HFFc6 (cell line): ENCODE measurements at places on chromosomes 11 and 22.

DNA sequence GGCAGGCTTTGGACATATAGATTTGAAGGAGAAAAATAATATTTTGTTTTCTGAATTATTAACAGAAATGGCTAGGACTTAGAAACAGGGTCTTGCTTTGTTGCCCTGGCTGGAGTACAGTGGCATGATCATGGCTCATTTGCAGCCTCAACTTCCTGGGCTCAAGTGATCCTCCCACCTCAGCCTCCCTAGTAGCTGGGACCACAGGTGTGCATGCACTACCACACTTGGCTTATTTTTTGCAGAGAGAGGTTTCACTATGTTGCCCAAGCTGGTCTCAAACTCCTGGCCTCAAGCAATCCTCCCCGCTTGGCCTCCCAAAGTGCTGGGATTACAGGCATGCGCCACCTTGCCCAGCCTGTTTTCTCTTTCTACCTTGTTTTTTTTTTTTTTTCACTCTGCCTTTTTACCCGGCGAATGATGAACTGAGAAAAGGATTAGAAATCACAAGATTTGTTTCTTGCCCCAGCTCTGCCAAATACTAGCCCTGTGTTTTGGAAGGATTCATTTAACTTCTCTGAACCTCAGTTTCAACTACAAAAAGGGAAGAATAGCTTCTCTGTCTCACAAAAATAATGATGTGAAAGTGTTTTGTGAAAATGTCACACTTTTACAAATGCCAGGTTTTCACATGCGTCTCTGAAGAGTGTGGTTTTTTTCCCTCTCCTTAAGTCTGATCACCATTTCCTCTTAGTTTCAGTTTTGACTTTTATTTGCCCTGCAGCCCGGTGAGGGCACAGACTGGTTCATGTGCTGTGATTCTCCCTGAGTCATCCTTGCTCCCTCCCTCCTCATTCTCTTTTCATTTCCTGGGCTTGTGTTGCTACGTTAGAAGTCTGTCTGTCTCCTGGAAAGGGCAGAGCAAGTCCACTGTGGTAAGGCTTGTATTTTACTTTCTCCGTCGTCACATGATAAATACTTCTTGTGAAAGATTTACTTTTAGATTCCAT is 67.7 kb downstream of the BCL2L13 start:
- DNase-seq, result peak; percentile 91

DNA sequence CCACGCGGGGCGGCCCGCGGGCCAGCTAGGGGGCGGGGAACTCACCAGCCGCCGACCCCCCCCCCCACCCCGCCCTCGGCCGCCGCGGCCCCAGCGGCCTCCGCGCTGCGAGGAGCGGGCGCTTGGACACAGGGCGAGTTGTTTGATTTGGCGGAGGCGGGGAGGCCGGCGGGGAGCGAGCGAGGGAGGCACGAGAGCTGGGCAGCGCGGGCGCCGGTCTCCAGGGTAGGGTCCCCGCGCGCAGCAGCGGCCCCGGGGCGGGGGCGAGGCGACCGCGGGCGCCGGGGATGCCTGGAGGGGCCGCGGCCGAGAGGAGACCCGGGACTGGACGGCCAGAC is 64.4 kb downstream of the NAV2 start:
- no peak for DNase-seq

DNA sequence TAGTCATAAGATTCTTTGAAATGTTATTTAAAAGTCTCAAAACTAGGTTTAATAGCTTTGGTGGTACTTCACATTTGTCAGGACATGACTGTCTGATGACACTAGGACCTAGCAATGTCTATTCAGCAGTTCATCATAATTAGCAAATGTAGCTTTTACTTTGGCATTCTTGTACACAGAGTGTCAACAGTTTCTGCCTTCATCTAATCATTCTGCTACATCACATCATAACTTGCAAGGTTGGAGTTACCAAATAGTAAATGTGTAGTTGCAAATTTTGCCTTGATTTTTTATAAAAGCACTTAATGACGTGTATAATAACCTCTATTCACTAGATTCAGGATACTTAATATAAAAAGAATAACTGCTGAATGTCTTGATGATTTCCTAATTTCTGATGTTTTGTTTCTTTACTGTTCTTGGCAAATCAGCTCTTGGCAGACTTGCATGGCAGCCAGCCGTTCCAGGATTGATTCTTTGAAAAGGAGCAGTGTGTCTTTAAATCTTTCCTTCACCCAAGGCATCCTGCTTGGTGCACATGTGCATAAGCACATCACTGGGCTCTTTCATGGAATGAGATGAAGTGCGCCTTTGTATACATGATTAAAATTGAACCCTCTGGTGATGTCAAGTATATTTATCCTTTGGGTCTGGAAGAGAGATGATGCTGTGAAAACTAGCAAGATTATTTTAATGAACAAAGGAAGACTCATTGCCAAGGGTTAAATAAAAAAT is 12.2 kb downstream of the FBXO7 start:
- no peak for DNase-seq

DNA sequence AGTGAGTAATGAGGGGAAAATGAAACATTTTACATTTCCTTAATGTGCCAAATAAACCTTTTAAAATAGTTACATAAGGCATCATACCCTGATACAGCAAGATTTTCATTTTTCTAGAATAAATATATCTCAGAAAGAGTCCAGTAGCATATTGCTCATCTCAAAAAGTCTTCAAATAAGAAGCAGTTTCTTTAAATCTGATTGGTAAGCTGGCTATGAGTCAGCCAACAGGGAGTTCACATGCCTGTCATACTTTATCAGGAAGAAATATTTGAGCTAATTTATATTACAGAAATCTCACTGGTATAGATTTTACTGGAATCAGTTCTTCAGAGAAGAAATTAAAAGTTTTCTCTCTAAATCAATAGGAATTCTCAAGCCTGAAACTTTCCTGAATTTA is 258.1 kb downstream of the C11orf87 start:
- DNase-seq, result no peak

GRCh38 chr11:115905341-115906000 is 401.3 kb upstream of the CADM1 start:
- no peak for DNase-seq

- peak; percentile 4 for DNase-seq
Observed at GRCh38 chr11:116736763-116737162, 36.0 kb downstream of the BUD13 start.
